ENCODE measurements at places on chromosomes 7 and 10. TPM values are rescaled to one million over a fixed set of nuclear protein-coding genes. Genes with fewer than 3 reads are reported as not detected.

Gene SLC16A9
- total RNA-seq, result 1.8 TPM

Gene CNPY4
- total RNA-seq, result 21.1 TPM

Gene PSD
- 1.9 TPM for total RNA-seq

Gene CPN1
- not detected for total RNA-seq

Gene SPDYE16
- 1.9 TPM for total RNA-seq

Gene CAV2
- total RNA-seq, result 139 TPM

Gene LZTS2
- total RNA-seq, result 78.6 TPM

Gene CYP3A4
- not detected for total RNA-seq

Gene CYP26A1
- total RNA-seq, result not detected
